ENCODE measurements at places on chromosomes 16 and 17. TPM values are rescaled to one million over a fixed set of nuclear protein-coding genes. Genes with fewer than 3 reads are reported as not detected.

The TBC1D3D gene
- total RNA-seq, result 0.28 TPM

The PRPF8 gene
- 109 TPM for total RNA-seq

The TEKT5 gene
- not detected for total RNA-seq

The TBC1D3H gene
- total RNA-seq, result not detected

The SEZ6L2 gene
- total RNA-seq, result 17.2 TPM

The OR2C1 gene
- not detected for total RNA-seq

The DRC3 gene
- 5.3 TPM for total RNA-seq

The CFAP97D1 gene
- not detected for total RNA-seq

The CDRT15L2 gene
- not detected for total RNA-seq

The SLC6A4 gene
- 0.98 TPM for total RNA-seq

The KRT24 gene
- not detected for total RNA-seq

The ST6GALNAC1 gene
- total RNA-seq, result 1.9 TPM

The SLC4A1 gene
- total RNA-seq, result not detected

The KRT32 gene
- total RNA-seq, result not detected

The CLEC3A gene
- not detected for total RNA-seq

The CCDC144A gene
- 5.7 TPM for total RNA-seq

The KLHL10 gene
- total RNA-seq, result not detected

The KCNJ2 gene
- 0.32 TPM for total RNA-seq

The TBC1D3L gene
- total RNA-seq, result 11.0 TPM

The CHST5 gene
- total RNA-seq, result 0.12 TPM

The HSF4 gene
- total RNA-seq, result 62.5 TPM

The FAM117A gene
- 10.9 TPM for total RNA-seq

The WFIKKN2 gene
- total RNA-seq, result 0.09 TPM

Measured in pancreas (tissue), 10 donors.